ENCODE measurements at places on chromosomes 3 and 15. TPM values are rescaled to one million over a fixed set of nuclear protein-coding genes. Genes with fewer than 3 reads are reported as not detected.

GRCh38 chr15:71588746-71589145, 221.6 kb upstream of the NR2E3 start:
- DNase-seq = no peak

The GMNC gene
- not detected for total RNA-seq

The IL1RAP gene
- total RNA-seq = 4.7 TPM

GRCh38 chr3:27133060-27133459, 236.1 kb downstream of the NEK10 start:
- no peak for DNase-seq

GRCh38 chr3:161409069-161409468, 37.8 kb upstream of the SPTSSB start:
- no peak for DNase-seq

The LRRC31 gene
- total RNA-seq = not detected

GRCh38 chr15:59247364-59247763, 40.7 kb downstream of the LDHAL6B start:
- no peak for DNase-seq

The GOLGA6B gene
- total RNA-seq = not detected

GRCh38 chr3:42937334-42937733, 31.4 kb downstream of the ZNF662 start:
- DNase-seq = no peak

GRCh38 chr3:23333633-23334032, 130.5 kb downstream of the UBE2E2 start:
- DNase-seq = no peak

DNA sequence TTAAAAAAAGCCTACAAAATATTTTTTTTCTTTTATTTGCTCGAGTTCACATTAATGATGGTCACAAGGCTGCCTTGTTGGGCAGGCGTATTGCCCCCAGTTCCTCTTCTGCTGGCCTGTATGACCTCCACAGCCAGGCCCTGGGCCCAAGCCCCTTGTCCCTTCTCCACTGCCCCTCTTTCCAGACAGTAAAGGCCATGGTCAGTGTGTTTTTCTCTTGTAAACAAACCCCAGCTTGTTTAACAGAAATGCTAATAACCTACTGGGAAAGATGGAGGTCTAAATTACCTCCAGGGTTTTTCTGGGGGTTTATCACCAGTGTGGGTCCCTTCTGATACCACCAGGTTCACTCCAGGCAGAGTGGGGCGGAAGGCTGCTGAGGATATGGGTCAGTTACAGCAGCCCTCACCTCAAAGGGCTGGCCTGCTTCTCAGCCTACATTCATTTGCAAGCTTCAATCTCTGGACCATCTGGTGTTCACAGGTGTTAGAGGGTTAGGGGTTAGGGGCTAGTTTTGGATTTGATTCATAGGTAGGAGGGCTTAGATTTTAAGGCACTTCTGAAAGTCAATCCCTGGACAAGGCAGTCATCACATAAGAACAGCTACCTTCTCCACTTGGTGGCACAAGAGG, 2.0 kb upstream of the MANF start:
- no peak for DNase-seq

DNA sequence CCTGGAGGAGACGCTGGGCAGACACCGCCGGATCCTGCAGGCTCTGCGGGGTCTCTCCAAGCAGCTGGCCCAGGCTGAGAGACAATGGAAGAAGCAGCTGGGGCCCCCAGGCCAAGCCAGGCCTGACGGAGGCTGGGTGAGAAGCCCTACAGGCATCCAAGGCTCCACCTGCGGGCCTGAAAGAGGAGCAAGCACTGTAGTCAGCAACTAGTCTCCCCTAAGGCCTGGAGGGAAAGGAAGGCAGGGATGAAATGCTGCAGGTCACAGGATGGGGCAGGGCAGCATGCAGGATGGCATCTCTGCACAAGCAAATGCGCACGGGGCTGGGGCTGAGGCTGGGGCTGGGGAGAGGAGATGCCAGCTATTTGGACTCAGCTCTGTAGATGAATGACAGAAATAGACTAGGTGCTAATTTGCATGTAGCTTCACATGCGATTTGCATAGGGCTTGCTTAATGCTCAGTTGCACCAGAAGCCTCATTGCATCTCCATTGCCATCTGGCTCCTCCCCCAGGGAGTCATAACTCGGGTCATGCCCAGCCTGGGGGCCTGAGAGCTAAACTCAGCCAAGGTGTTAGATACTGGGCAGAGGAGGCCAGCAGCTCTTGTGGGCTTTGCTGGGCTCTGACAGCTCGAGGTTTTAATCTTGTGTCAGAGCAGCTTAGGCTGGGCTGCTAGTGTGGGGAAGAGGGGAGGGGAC, 5.2 kb upstream of the CPLX3 start:
- peak; percentile 47 for DNase-seq

- no peak for DNase-seq
These were observed 435 bp downstream of the SLC35G2 start for GRCh38 chr3:136819392-136819730.

- no peak for DNase-seq
These were observed 215.6 kb downstream of the RPLP1 start for GRCh38 chr15:69668039-69668705.

DNA sequence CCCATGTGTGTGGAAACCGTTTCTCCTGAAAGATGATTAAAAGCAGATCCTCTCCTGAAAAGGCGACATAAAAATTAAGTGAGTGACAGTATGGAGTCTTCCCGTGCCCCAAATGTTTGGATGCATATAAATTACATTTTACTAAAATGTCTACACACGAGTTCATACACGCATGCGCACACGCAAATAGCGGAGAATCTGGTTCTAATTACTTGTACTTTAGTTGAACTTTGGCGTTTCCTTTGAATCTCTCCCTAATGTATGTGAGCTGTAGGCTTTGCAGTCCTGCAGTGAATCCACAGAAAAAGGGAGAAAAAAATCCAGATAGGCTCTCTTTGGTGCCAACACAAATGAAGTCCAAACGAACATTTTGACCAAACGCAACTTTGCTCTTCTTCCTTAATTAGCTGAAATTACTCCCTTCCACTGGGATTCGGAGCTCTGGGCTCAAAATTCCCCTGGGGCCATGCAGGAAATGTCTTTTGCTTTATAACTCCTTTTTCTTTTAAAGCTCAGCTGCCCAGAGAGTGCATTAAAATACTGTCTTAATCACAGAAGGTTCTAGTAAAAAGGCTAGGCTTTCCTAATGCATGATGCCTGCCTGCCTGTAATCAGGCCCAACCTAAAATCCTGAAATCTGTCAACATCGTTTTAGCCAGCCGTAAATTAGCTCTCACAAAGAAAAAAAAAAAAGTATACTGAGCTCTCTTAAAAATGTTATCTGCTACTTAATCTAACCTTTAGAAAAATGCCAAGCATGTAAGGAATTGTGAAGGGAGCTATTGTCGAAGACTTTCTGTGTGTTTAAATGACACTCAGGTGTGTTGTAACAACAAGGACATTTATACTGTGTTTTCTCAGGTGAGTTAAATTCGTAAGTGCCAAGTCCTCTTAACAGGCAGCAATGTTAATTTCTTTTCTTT, 26.2 kb downstream of the RARB start:
- no peak for DNase-seq

DNA sequence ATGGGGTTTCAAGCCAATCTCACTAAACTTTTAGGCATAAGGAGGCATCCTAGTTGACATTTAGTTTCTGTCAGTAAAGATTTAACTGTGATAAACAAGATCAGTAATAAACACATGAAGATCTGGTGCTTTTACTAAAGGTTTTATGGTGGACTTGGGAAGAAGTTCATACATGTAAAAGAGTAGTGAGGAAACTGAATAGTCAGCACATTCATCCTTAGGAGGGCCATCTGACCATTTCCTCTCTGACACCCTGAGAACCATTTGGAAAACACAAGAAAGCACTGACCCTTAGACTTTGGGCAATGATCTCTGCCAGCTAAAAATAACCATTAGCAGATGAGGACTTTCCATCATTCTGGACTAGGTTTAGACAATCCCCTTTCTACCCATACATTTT, 1040.9 kb downstream of the AGBL1 start:
- DNase-seq = no peak

All from activated B cell treated with CpG ODN at 0.5 μM for 24 hours (primary cell).